ENCODE measurements at places on chromosomes 5 and 9.

DNA sequence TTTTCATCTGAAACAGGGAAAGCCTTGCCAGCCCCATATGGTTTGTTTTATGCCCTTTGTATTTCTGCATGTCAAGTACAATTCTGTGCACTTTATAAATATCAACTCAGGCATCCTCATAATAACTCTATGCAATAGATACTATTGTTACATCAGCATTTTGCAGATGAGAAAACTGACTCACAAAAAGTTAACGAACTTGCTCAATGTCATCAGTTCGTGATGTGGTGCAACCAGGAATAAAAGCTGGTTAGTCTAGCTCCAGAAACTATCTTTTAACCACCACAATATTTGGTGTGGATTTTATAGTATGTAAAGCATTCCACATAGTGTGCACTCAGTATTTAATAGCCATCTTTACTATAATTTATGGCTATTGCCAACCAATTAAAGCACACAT lies 134.9 kb downstream of the MRPS30 start:
- no peak for DNase-seq

- DNase-seq = no peak
These were observed 192.9 kb upstream of the OTULINL start for GRCh38 chr5:14388741-14389140.

DNA sequence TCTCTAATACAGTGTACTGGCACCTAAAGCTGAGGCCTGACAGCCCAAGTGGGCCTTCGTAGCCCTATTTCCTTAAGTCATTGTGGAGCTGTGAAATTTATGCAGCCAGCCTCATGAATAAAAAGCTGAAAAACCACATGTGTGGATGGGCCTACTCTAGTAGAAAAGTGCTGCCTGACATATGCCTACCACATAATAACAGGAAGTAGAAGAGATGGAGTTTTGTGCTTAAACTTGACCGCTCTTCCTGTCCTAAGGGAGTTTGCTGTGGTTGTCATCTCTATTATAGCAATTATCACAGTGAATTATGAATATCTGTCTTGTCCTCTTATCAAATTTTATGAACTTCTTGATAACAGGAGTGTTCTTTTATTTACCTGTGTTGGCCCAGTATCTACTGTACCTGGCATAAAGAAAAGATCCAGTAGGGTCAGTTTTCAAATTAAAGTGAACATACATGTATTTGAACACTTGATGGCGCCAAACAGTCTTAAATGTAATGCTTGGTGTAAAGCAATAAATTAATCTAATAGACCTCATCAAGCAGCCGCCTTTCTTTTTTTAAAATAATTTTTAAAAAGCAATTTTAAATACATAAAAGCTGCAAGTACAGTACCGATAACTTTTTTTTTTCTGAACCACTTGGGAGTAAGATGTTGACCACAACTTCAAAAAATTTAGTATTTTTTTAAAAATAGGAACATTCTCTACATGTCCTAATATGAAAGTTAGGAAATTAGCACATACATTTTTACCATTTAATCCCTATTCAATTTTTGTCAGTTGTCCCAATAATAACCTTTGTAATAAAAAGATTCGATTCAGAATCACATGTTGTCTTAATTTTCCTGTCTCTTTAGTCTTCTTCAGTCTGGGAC lies 51.0 kb downstream of the FKTN start:
- peak; percentile 48 for DNase-seq

DNA sequence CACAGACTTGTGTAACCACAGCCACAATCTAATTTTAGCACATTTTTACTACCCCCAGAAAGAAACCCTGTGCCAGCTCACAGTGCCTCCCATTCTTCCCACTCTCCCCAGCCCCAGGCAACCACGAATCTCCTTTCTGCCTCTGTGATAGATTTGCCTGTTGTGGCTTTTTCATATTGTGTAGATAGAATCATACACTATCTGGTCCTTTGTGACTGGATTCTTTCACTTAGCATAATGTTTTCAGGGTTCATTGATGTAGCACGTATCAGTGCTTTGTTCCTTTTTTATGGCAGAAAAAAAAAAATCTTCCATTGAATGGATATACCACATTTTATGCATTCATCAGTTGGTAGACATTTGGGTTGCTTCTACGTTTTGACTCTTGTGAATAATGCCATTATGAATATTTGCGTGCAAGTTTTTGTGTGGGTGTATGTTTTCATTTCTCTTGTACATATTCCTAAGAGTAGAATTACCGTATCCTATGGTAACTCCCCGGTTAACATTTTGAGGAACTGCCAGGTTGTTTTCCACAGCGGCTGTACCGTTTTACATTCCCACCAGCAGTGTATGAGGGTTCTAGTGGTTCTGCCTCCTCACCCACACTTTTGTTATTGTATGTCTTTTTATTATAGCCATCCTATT lies 64.5 kb downstream of the RCL1 start:
- no peak for DNase-seq

DNA sequence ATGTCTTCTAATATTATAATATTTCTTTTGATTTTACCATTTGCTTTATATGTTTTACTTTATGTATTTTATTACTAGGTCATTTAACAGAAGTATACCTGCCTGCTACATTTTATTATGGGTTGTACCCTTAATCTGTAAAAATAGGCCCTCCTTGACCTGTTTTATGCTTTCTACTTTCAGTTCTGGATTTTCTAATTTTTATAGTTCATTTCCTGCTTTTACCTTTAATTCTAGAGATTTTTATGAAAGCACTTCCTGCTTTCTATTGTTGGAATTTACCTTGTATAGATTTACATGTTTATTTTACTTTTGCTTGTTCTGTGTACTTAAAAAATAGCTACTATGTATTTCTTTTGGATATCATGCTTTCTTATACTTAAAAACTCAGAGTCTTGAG lies 20.6 kb downstream of the ZNF618 start:
- DNase-seq = no peak

DNA sequence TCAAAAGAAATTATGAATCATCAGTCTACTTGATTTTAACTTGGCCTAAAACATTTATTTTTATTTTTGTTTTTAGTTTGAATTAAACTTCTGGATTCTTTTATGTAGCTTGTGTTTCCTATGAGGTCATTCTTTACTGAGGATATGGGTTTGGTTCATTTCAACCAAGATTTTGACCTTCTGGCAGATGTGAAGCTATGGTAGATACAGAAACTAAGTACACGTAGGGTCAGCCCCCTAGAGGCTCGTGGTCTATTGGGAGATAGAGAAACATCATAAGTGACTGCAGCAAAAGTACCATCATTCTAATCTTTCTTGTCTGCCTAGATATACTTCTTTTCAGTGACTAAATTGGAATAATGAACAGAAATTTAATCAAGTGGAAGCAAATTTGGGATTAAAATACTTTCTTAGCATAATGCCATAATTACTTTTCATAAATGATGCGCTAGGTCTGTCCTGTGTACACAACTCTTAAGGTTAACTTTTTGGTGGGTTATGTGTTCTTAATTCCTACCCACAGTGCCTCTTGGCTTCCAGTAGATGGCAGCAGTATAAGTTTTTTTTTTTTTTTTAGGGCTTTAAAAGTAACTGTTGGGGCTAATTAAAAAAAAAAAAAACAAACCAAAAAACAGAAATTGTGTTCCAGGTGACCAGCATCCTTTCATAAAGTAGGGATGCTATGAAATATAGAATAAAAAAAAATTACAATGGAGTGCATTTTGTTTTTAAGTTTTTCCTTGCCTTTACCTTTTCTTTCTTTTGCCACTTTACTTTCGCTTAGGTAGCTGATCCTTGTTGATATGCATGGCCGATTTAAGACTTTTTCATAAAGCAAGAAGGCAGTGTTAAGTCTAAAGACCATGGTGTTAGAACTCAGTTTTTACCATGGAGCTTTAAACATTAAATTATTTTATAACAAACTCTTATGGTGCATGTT lies 49.9 kb downstream of the LRRTM2 start:
- DNase-seq = peak; percentile 16

DNA sequence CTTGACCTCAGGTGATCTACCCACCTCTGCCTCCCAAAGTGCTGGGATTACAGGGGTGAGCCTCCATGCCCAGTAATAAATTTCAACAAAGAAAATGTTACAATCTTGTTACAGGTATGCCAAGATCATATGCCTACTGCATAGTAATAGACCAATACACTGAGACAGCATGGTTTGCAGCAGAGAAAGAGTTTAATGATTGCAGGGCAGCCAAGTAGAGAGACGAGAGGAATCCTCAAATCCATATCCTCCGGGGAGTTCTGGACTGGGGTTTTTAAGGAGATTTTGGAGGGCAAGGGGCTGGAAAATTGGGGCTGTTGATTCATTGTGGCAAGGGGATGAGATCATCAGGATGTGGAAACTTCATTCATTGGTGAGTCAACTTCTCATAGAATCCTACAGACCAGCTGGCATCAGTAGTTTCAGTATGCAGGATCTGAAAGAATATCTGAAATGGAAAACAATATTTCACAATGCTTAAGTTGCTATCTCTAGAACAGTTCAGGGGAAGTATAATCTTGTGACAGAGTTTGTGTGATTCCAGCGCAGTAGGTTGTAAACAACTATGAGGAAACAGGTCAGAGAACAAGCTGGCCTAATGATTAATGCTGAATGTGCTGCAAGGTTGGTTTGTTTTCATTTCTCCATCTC lies 14.8 kb upstream of the TUT7 start:
- DNase-seq = no peak
